ENCODE measurements at places on chromosomes 7 and 10.
A peak's percentile ranks its signal among the peaks of the same experiment; 100 is the strongest.

DNA sequence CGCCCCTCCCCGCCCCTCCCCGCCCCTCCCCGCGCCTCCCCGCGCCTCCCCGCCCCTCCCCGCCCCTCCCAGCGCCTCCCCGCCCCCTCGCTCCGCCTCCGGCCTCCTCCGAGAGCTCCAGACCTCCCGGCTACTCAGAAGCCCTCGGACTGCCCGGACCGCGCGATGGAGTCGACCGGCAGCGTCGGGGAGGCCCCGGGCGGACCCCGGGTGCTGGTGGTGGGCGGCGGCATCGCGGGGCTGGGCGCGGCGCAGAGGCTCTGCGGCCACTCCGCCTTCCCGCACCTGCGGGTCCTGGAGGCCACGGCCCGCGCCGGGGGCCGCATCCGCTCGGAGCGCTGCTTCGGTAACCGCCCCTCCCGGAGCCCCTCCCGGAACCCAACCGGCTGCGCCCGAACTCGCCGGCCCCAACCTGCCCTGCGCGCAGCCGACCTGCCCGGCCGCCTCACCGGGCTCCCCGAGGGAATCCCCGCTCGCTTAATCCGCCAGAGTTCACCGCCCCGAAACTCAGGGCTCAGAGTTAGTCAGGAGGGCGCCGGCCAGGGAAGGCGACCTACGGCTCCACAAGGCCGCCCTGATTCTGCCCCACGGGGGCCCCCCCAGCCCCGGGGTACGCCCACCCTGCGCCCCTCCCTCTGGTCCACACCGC lies at the start of gene PAOX:
Gene PAOX (plus strand): TSS at position 111 of the 649 bp plus-strand sequence. CDS start 55 bp downstream, at position 166.
- DNase-seq = peak; percentile 72

DNA sequence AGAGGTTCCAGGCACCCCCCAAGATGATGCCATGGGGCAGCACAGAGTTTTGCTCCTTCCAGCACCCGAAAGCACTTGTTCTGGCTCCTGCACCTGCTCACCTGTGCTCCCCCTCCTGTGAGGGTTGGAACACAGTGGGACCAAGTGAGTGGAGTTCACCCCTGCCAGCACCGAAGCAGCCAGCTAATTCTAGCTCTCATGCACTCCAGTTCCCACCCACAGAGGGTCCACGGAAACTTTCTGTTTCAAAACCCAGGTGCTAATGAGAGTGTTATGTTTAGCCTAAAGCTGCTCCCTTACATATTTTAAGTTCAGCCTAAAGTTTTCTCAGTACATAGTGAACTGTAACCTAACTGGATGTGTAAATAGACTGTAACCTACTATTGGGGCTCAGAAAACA lies 42.6 kb upstream of the SLC35G1 start:
- no peak for DNase-seq

- no peak for DNase-seq
Observed at GRCh38 chr7:30927559-30927958, 15.9 kb downstream of the AQP1 start.

DNA sequence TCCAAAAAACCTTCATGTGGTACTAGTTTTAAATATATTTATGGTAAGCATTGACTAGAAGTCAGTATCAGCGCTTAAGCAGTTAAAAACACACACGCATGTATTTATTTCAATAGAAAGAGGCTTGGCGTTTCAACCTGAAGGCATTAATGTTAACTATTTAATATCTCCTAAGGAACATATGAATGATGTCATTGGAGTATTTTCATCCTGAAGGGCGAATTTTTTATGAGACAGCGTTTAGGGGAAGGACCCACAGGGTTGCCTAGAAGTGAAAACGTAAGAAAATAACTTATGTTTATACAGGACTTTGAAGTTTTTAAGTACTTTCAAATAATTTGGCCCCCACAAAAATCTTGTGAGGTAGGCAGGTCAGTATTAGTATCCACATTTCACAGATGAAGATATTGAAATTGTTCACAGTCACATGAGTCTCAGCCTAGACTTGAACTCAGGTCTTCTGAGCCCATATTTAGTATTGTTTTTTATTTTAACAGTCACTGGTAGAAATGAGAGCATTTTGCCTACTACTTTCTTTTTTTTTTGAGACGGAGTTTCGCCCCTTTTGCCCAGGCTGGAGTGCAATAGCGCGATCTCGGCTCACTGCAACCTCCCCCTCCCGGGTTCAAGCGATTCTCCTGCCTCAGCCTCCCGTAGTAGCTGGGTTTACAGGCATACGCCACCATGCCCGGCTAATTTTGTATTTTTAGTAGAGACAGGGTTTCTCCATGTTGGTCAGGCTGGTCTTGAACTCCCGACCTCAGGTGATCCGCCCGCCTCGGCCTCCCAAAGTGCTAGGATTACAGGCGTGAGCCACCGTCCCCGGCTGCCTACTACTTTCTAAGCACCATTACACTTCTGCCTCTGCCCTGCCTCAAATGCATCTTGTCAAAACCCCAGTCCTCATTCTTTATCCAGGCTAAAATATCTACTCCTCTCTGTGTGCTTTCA lies 1.8 kb downstream of the SLK start:
- no peak for DNase-seq

GRCh38 chr10:6218692-6219493 lies 16.2 kb downstream of the PFKFB3 start:
- no peak for DNase-seq

- DNase-seq = no peak
Observed at GRCh38 chr7:50303335-50304128, 984 bp upstream of the IKZF1 start.

DNA sequence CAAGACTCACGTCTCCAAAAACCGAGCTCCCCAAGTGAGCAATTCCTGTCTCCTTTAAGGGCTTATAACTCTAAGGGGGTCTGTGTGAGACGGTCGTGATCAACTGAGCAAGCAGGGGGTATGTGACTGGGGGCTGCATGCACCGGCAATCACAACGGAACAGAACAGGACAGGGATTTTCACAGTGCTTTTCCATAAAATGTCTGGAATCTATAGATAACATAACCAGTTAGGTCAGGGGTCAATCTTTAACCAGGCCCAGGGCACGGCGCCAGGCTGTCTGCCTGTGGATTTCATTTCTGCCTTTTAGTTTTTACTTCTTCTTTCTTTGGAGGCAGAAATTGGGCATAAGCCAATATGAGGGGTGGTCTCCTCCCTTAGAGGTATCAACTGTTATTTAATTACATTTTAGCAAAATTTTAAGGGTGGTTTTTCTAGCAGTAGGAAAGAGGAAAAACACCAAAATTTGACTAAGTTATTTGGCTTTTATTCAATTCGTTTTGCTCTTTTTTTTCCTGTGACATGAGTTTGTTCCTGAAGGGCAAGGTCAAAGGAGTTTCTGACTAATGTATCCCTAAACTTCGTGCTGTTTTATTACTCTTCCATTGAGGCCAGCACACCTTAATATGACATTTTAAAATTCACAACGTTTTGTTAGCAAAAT lies 121.4 kb upstream of the SEC61G start:
- DNase-seq = no peak

DNA sequence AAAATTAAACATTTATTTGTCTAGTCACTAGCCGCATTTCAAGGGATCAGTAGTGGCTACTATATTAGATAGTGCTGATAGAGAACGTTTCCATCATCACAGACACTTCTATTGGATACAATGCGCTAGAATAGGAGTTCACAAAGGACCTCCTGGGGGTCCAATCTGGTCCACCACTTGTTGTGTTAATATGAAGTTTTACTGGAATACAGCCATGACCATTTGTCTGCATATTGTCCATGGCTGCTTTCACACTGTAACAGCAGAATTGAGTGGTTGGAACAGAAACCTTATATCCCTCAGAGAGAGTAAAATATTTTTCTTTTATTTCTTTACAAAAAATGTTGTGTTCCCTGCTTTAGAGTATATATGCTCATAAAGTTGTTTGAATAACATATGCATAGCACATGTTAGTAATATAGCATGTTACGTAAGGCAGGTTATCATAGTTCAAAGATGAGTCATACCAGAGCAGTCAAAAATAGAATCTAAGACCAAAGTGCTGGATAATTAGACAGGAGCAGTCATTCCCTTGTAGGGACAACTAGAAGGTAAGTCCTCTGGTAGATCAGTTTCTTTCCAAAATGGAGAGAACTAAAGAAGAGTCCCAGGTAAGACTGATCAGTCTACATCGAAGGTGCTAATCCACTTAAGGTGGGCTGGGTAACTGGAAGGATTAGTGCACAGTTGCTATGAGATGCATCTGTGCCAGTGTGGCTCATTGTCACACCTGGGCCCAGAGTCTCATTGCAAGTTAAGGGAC lies 14.9 kb downstream of the BZW2 start:
- no peak for DNase-seq
